ENCODE measurements at places on chromosomes 16 and 17.

DNA sequence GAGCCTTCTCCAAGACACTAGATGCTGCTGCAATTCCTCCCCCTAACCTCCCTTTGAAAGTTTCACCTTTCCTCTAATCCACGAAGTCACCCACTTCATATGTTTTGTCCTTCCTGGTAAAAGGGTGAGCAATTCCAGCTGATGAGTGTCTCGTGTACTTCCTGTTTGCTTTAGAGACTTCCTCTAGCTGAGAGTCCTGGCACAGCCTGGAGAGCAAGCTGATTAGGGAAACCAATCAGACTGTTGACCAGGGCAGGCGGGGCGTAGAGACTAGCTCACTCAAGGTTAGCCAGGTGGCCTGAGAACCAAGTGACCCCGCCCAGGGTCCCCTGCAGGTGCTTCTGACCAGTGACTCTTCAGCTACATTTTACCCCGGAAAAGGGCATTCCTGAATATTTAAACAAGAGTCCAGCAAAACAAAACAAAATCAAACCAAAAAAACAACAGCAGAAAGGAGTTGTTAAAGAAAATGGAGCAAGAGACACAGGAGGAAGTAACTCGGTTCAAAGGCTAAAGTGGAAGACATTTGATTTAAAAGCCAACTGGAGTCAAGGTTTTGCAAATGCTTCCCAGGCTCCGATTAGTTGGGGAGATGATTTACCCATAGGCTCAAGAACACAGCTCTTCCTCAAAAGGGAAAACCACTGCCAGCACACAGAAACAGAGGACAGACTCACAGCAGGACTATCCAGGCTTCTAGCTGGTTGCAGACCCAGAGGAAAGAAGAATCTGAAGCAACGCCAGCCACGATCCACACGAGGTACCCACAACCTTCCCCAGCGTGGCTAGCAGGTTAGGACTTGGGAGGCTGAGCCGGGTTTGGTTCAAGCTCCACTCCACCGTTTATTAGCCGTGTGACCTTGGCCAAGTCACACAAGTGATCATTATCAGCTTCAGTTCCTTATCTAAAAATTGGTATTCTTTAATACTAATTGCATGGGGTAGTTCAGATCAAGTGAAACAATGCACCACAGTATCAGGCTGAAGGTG lies 13.4 kb downstream of the HSPB9 start:
- peak; percentile 34 for DNase-seq

DNA sequence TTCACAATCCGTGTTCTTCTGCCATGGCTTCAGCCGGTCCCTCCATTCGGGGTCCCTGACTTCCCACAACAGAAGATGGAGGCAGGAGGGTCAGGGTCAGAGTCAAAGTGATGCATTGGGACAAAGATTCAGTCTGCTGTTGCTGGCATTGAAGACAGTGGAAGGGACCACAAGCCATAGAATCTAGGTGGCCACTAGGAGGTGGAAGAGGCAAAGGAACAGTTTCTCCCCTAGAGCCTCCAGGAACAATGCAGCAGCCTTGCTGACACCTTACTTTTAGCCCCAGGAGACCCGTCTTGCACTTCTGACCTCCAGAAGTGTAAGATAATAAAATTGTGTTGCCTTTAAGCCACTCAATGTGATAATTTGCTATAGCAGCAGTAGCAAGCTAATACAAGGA lies 55.9 kb downstream of the MFSD11 start:
- no peak for DNase-seq

- DNase-seq: no peak
Observed at GRCh38 chr17:17032131-17032692, 10.0 kb upstream of the MPRIP start.

DNA sequence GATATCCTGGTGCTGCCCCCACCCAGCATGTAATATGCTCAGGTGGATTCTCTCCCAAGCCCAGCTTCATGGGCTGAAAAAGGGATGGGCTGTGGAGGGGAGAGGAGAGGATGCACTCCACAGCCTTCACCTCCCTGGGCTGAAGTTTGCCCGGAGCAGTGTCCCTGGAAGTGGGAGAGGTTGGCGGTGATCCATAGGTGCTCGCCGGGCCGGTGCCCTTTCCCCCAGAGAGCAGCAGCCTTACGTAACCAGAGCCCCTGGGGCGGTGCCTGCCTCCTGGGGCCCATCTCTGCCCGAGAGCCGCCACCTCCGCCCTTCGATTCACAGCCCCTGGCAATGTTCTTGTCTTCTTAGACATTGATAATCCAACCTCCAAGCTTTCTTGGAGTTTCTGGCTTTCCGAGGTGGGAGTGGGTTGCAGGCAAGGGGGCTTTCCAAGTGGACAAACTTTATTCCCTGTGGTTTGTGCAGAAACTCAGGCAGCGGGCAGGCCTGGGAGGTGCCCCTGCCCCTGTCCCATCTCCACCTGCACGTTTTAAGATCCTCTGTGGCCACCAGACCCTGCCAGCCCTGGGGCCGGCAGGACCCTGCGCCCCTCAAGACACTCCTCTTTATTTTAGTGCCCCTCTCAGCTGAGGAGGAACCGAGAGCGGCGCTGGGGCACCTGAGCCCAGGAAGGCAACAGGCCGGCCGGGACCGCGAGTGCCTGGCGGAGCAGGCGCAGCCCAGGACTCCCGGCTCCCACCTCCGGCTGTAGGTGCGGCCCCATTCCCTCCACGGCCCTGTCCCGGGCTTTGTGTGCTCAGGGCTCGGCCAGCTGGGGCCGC lies 3.1 kb upstream of the WDR90 start:
- DNase-seq: no peak

DNA sequence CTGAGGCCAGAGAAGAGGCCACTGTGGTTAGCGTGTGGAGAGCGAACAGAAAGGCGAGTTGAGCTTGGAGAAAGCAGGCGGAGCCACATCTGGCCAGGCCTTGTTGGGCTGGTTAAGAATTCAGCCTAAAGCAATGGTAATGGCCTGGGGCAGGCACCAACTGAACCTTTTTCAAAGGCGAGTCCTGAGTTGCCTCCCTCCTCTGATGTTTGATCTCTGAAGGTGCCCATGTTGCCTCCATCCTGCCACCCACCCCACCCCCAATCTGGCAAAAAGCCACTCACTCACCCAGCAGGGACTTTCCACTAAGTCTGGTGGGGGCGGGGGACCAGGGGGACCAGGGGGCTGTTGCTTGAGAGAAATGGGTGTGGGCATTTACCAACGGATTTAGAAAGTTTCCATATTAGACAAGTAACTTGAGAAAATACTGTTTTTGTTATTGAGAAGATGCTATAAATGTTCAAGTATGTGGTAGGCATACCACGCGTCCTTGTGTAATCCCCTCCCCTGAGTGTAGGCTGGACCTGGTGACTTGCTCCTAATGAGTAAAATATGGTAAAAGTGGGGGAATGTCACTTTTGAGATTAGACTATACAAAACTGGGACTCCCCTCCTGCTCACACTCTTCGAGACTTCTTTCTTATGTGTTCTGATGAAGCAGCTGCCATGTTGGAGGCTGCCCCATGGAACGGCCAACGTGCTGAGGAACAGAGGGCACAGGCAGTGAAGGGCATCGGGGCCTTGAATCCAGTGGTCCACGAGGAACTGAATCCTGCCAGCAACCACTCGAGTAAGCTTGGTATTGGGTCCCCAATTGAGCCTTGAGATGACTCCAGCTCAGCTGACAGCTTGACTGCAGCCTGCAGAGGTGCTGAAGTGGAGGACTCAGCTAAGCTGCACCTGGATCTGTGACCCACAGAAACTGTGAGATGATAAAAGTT lies 29.9 kb upstream of the TNS4 start:
- DNase-seq: peak; percentile 78

GRCh38 chr16:10610499-10611184 lies 30.2 kb upstream of the EMP2 start:
- DNase-seq: no peak

DNA sequence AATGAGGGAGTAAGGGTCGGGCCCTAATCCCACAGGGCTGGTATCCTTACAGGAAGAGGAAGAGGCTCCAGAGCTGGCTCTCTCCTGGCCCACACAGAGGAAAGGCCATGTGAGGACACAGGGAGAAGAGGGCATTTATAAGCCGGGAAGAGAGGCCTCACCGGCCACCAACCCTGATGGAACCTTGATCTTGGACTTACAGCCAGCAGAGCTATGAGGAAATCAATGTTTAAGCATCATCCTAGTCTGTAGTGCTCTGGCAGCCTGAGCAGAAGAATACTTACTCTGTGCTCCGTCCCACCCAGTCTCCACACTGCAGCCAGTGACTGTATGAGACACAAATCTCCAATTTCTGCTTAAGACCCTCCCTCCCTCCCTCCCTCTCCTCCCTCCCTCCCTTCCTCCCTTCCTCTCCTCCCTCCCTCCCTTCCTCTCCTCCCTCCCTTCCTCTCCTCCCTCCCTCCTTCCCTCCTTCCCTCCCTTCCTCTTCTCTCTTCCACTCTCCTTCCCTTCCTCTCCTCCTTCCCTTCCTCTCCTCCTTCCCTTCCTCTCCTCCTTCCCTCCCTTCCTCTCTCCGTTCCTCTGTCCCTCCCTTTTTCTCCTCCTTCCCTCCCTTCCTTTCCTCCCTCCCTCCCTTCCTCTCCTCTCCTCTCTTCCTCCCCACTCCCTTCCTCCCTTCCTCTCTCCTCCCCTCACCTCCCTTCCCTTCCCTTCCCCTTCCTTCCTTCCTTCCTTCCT lies 8.9 kb upstream of the TMEM220 start:
- no peak for DNase-seq

GRCh38 chr16:49410226-49410625 lies 36.6 kb downstream of the C16orf78 start:
- DNase-seq: no peak
